Cortex of kidney (tissue), 1 donor: ENCODE measurements at places on chromosomes 11 and 22.

DNA sequence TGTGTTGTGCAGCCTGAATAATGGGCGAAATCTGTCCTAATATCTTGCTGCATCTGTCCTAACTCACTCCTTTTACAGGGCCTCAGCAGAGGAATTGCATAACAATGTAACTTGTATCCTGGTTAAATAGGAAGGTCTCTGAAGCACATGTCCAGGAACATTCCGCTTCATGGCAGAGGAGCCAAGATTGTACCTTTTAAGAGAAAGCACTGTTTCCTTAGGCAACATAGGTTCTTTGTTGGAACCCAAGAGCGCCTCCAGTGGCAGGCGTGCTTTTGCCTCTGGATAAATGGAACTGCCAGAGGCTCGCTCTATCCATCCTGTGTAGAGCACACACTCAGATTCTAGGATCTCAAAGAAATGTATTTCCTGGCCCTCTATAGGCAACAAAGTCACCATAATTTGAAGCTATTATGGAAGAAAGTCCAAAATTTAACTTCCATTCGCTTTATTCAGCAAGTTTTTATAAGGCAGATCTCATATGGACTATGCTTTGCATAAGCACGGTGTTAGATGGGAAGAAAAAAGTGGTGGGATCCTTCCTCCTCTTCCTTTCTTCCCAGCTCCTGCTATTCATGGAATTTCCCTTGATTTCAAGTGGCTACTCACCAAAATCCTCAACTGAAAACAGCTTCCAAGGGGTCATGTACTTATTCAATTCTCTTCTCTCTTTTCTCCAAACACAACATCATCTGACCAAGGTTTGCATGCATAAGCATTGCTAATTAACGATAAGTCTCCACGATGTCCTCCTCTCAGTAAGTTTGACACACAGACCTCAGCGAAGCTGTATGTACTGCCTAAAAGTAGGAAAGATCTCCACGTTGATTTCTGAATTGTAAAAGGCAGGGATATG, at the start of gene BLID:
Gene BLID (minus strand): TSS at position 692 of the 856 bp plus-strand sequence. CDS start 293 bp downstream, at position 399.
- no peak for DNase-seq

DNA sequence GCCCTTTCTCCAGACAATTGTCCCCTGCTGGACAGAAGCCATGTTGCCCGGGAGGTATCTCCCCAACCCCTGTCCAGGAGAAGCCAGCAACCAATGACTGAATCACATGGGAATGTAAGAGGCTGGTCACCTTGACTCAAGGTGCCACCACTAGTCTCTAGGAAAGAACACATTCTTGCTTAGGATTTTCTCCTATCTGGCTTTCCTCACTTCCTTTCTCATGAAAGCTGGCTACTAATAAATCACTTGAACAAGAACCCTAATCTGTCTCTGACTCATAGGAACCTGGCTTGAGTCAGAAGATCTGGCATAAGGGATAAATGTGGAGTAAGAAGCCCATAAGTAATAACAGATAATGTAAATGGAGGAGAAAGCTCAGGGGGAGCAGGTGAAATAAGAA, 101.4 kb upstream of the C11orf87 start:
- no peak for DNase-seq

GRCh38 chr11:112016765-112017376, 8.3 kb upstream of the DLAT start:
- DNase-seq = no peak

DNA sequence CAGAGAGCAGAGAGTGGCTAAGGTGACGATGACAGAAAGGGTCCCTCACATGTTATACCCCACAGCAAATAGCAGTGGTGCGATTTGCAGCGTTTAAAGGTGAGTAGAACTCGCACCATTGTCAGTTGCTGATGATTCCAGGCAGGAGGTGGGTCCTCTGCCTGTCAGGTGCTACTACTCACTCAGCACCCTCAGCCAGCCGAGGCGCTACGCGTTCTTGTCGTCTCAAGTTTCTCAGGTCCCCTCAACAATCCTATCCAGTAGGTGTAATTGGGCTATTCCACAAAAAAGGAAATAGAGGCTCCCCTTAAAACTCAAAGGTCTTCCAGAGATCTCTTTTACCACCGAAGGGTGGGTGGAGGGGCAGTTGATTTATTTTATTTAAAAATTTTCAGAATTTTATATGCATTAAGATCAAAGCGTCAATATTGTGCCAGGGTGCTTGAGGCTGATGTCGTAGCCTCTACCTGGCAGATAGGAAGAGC, 18.3 kb downstream of the ELF5 start:
- no peak for DNase-seq

GRCh38 chr11:57358543-57358961, 20.4 kb downstream of the P2RX3 start:
- no peak for DNase-seq

DNA sequence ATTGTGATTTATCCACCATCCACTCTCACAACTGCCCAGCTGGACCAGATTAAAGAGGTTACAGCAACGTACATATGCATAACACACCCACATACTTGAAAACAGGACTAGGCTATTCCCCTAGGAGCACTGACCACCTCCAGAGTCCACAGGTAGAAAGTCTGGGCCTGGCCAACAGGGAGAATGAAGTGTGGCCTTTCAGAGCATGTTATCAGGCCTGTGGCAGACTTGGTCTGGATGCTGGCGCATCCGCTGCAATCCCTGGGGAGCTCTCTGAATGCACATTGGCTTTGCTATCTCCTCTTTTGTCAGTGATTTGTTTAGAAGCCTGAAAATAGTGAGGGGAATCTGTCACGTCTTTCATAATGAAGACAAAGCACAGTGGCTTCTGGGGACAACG, 86.7 kb downstream of the C11orf58 start:
- no peak for DNase-seq

GRCh38 chr11:119356349-119357031, 10.0 kb upstream of the MFRP start:
- no peak for DNase-seq

- DNase-seq = no peak
These were observed 222.9 kb downstream of the NAV2 start for GRCh38 chr11:19935507-19935906.

DNA sequence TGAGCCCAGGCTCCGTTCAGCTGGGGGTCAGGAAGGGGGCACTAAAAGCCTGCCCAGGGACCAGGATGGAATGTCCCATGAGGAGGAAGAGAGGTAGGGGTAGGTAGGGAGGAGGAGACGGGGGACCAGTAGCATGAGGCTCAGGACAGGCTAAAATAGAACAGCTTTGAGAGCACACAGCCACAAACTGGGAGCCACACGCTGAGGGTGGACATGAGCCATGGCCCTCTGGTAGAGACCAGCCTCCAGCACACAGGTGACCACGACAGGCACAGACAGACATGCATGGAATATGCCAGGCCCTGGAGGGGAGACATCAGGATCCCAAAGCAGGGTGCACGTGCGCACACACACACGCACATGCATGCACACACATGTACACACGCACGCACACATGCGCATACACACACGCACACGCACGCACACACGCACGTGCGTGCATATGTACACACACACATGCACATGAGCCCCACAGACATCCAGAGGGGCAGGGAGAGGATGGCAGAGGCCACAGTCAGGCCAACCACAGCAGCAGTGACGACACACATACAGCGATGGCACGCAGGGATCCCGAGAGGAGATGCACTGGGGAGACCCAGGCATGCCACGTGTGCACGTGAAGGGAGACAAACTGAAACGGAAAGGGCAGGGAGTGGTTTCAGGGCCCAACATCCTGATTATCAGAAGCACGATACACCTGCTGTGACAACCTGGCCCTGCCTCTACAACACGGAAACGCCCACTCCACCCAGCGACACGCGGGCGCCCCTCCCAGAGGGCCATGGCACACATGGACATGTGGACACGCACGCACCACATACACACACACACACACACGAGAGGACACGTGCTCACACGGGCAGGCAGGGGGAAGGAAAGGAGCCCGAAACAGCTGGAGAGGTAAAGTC, 25.7 kb downstream of the LRRC10B start:
- no peak for DNase-seq

GRCh38 chr22:20180640-20181039, 29.8 kb upstream of the CCDC188 start:
- DNase-seq = no peak

- no peak for DNase-seq
These were observed 189.8 kb upstream of the PITPNB start for GRCh38 chr22:28108851-28109250.

GRCh38 chr22:43880541-43880991, 11.2 kb downstream of the PNPLA5 start:
- no peak for DNase-seq

- DNase-seq = no peak
These were observed 8.1 kb upstream of the CRY2 start for GRCh38 chr11:45839204-45839603.

DNA sequence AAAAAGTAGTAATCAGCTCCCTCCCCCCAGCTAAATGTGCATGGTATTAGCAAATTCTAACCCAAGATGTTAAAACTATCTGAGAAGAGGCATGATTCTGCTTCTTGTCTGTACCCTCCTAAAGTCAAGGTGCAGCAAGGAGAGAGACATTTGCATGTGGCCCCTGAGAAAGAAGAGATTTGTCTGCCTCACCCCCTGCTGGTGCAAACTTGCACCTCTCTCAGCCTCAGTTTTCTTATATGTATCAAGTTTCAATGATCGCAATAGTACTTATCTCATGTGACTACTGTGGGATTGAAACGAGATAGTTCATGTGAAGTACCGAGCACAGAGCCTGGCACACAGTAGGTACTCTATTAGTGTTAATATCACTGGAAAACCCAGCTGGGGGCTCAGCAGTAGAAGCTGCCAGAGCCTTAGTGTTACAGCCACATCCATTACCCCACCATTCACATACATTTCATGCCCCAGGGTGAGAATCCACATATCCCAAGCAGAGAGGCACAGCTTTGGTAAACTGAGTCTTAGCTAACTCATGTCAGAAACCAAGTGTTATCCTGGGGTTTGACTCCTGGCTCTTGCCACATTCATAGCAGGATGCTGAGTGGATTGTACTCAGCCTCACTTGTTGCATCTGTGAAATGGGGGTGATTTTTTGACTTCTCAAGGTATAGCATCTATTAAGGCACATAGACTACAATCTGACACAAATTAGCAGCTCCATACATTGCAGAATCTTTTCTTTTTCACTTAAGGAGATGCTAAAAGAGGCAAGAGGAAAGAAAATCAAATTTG, 24.9 kb downstream of the CD44 start:
- DNase-seq = no peak

- no peak for DNase-seq
These were observed 28.2 kb downstream of the JHY start for GRCh38 chr11:122910775-122911174.

GRCh38 chr22:46287873-46288751, 8.6 kb upstream of the GTSE1 start:
- DNase-seq = no peak

DNA sequence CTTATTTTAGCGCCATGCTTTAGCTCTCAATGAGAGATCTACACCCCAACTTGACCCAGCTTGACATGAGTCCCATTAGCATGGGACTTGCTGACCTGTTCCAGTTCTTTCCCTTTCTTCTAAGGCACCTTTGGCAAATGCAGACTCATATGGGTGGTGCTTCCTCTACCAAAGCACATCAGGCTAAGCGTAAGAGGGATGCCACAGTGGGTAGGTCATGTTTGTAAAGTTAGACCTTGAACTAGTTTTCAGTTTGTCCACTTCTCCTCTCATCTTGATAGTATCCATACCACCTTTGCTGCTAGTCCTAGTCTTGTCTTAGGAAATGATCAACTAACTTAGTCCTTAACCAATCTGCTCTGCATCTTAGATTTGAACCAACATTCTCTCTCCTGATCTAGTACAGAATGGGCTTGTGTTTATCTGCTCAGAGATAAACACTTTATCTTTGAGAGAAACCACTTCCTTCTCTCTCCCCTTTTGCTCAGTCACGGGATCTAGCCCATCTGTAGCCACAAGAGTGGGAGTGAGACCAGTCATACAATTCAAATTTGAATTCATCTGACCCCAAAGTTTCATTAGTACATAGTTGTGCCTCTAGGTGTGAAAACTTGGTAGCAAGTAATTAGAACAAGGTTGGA, 72.1 kb upstream of the CD44 start:
- DNase-seq = no peak

DNA sequence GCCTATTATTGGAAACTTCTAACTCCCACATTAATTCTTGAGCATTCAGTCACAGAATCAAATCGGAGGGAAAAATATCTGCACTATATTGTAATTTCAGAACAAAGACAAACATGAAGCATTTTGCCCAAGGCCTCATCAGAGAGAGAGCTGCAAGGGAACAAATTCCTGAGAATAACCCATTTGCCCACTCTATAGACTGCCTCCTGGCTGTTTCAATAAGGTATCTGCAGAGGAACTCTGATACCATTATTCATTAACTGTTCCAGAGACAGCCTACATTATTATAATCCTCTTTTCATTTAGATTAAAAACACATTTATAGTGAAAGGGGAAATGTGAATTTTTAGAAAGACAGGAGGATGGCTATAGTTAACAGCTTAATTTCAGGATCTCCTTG, 663.9 kb downstream of the DLG2 start:
- DNase-seq = no peak

DNA sequence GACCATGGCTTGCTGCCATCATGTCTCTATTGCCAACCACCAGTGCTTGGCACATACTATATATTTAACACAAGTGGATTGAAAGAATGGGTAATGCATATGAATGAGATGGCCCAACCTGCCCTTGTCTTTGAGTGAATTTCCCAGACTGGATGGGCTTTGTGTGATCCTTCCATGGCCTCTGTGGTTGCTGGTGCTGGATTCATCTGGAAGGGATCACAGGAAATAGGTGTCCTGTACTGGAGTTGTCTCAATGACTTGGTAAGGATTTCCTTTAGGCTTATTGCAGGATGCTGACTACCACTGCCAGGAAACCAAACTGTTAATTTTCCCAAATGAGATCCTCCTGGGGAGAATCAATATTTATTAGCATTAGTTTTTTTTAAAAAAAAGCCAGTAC, 328.6 kb downstream of the TMEM135 start:
- DNase-seq = no peak

DNA sequence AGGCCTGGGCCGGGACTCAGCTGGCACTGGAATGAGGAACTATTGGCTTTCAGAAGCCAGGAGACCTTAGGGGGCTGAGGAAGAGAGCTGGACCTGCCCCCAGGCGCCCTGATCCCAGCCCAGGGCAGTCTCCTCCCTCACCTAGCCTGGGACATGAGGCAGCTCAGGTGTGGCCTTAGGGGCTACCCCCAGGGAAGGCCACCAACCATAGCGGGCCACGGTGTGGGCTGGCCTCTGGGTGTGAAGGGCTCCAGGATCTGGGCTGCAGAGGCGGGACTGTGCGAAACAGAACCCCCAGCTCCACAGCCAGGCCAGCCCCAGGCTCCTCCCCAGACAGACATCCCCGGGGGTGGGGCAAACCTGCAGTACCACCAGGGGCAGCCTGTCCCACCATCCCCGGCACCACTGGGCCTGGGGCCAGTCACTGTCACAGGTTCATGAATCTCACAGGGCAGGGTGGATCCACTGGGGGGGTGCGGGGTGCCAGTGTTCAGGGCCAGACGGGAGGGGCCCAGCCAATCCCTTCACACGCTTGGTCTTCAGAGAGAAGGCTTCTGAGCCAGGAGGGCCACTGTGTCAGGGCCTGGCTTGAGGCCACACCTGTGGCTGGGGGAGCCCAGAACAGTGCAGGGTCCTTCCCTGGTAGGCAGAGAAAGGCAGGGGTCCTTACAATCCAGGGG, 3.5 kb downstream of the PLXNB2 start:
- DNase-seq = no peak

- DNase-seq = no peak
These were observed 740 bp downstream of the FADS1 start for GRCh38 chr11:61815790-61816735.
